ENCODE measurements at places on chromosomes 1 and 21.

GRCh38 chr1:55255901-55256300, 40.7 kb upstream of the USP24 start:
- no peak for DNase-seq

GRCh38 chr1:207174913-207175312, 70.9 kb downstream of the C4BPA start:
- DNase-seq: no peak

DNA sequence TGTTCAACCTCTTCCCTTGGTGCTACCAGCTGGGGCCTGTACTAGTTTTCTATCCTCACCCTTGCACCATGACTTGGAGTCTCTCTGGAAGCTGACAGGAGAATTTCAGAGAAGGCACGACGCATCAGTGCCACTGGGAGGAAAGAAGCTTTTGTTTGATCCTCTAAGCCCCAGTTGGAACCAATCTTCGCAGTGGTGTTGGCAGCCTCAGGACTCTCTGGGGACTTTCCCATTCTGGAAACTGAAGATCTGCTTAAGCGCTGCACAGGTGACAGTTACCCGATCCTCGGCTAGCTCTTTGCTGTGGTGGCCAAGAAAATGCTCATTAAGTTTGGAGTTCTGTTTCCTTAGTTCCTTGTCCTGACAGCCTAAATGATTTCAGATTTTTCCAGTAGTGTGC, 222.3 kb downstream of the RHOU start:
- DNase-seq: no peak

- DNase-seq: no peak
Measured at GRCh38 chr1:108645564-108646184, 15.2 kb downstream of the HENMT1 start.

DNA sequence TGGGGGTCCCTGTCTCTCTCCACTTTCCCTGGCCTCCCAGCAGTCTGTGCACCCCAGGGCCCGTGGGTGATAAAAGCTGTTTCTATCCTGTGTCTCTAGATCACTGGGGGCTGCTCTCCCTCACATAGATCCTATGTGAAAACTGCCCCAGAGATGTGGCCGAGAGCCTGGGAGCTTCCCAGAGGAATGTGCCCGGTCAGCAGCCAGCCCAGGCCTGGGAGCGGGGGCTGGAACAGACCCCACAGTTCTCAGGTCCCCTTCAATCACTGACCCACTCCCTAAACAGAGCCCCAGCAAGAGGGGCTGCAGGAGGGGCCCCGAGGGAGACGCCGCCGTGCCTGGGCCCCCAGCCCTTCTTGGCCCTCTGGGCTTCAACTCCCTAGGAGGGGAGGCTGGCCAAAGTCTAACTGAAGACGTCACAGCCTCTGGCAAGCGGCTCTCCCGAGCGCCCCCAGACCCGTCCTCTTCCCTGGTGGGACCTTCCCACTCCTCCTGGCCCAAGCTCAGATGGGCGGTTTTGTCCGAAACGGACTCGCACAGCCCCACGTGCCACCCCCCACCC, 403 bp downstream of the MXRA8 start:
- DNase-seq: no peak

DNA sequence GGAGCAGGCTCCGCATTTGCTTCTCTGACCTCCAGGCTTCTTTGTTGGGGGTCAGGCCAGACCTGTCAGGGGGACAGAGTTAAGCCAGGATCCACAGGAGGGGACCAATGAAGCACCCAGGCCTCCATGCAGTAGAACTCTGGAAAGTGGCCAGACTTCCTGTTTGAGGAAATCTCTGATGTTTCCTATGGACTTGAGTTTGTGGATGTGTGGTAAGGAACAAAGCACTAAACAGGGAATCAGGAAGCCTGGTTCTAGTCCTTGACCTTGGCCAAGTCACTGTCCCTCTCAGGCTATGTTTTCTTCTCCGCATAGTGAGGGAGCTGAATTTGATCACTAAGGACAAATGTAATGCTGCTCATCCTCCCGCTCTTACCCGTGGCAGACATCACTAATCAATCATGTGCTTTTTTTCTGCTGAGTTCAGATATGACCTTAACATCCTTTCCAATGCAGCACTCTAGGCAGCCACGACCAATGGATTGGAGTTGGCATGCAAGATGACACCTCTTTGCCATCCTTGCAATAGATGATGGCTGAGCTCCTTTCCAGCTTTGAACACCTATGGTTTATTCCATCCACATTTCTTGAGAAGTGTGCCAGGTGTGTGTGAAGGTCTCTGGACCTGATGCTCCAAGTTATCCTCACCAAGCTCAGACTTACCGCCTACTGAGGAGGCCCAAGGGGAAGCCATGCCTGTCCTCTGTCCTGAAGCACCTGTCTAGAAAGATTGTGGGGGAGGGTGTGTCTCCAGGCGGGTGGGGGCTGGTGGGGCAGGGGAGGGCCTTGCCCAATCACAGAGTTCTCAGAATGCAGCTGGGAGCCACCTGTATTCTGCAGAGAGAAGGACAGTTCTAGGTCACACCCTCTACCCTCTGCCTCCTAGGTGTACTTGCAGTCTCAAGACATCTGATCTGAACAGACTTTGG, 9.9 kb downstream of the SH2D2A start:
- DNase-seq: no peak

GRCh38 chr1:34655875-34656240, 99.0 kb upstream of the GJB5 start:
- no peak for DNase-seq

DNA sequence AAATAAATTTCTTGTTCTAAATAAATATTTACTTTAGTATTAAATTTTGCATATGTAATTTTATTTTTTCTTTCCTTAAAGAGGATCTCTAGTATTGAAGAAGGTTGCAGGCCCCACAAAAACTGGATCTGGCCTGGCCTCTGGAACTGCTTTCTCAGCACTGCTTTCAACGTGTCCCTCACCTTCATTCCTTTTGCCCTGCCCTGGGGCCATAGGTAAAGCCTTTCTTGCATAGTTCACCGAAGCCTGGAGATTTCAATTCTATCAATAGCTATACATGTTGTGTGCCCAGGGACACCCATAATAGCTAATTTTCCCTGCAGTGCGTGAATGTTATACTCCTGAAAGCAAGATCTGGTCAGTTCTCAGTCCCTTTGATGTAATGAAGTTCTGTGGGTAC, 12.0 kb upstream of the GPR137B start:
- no peak for DNase-seq

DNA sequence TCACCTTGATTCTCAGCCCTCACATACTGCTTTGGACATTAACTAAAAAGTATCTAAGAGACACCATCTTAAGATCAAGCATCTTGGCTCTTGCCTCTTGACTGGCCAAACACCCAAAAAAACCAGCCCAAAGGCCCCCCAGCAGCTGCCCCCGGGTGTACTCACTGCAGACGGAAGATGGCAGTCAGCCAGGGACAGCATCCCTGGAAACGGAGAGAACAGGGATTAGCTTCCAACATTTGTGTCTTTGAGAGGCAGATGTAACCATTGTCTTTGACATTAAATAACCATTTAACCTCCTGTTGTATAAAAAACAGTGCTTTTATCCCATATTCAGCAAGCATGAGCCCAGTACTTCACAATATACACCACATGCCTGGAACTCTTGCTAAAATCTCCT, 11.3 kb downstream of the TMEM63A start:
- DNase-seq: no peak

GRCh38 chr1:2604156-2604843, 17.7 kb downstream of the PRXL2B start:
- DNase-seq: no peak

- no peak for DNase-seq
Measured at GRCh38 chr1:12544992-12545391, 73.0 kb downstream of the DHRS3 start.

GRCh38 chr1:88609051-88609450, 75.0 kb upstream of the PKN2 start:
- no peak for DNase-seq

DNA sequence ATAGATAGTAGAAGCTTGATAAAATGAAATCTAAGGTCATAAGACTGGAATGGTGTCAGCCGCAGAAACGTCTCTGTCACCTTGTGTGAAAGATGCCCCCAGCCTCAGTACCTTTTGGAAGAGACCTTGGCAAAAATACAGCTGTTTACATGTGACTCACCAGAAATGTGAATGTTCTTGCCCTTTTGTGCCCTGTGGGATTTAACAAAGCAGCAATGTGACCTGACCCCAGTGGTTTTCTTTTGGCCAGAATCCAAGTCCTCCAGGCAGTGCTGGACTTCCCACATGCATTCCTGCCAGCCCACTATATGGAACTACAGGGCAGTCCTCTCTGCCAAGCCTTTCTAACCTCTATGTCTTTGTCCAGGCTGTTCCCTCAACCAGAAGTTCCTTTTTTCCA, 27.2 kb upstream of the LRRC8C start:
- no peak for DNase-seq

- no peak for DNase-seq
Measured at GRCh38 chr1:50417507-50417906, 5.7 kb downstream of the DMRTA2 start.

- DNase-seq: no peak
Measured at GRCh38 chr1:205926636-205927035, 16.6 kb downstream of the SLC26A9 start.

GRCh38 chr1:244836135-244836521, 670 bp downstream of the COX20 start:
- DNase-seq: no peak

- no peak for DNase-seq
Measured at GRCh38 chr21:37032877-37033471, 26.5 kb downstream of the RIPPLY3 start.

GRCh38 chr1:237583756-237584155, 307.0 kb downstream of the ZP4 start:
- no peak for DNase-seq

DNA sequence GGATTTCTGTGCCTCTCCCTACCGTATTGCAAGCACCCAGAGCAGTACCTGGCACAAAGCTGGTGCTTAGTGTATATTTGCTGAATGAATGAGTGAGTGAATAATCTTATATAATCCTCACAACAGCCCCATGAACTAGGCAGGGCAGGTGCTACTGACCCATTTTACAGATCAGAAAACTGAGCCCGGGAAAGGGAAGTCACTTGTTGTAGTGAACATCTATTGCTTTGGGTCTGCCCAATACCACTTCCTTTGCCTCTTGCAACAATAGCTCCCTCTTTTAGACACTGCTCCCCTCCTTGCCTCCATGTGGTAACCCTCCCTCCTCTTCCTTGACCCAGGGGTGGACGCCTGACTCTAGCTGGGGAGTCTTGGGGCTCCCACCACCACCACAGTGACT, 3.1 kb downstream of the CDCP2 start:
- DNase-seq: no peak

DNA sequence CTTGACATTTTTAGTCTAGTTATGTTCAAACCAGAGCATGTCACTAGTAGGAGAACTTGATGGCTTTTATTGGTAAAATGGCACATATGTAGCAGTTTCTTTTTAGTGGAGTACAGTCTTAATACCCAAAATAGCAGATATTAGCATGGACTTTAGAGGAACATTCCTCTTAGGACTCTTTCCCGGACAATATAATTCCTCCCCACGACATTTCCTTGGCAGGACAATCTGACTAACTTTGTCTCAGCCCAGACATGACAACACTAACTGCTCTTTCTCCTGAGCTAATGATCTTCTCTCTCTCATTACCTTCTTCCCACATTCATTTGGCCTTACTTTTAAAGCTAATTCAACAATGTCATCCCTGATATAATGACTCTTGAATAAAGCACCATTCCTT, 62.5 kb downstream of the ADAMTS1 start:
- DNase-seq: no peak

DNA sequence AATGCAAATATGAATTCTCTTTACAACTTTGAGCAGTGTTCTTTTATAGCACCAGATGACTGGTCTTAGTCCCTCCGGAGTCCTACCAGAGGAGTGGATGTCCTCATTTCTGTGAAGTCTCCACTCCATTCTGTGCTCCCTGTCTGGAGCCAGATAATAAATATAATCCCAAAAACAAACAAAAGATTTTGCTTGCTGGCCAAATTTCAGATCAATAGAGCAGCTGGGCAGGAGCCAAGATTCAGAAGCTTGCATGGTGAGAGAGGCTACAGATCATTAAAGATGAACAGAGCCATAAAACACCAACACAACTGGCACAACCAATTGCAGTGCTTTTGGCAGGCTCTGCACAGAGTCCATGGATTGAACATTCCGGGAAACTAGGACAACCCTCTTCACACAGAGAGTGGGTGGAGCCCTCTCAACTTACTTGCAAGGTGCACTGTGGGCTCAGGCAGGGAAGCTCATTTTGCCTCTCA, 231.5 kb upstream of the SNX7 start:
- no peak for DNase-seq

GRCh38 chr1:1666526-1666925, 7.7 kb upstream of the CDK11B start:
- DNase-seq: no peak

DNA sequence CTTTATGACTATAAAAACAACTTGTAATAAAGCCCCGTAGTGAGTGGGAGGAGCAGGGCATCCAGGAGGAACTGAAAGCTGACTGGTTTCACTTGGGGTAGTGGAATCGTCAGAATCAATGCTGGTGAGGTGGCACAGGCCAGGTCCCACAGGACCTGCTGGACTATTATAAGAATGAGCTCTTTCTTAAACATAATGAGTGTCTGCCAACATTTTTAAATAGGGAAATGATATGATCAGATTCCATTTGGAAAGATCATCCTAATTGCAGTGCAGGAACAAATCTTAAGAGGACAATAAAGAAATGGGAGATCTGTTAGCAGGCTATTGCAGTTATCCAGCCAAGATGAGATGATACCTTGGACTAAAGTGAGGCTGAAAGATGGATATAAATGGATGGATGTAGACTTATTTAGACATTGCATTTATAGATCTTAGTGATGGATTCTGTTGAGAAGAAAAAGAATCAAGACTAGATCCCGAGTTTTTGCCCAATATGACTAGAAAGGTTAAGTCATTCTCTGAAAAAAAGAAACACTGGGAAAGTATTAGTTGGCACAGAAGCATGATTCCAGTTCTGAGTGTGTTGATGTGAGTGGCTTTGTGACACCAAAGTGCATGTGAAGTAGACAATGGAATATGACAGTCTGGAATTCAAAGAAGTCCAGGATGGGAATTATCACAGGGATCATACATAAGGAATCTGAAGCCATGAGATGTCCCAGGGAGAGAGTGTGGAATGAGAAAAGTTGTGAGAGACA, 153.3 kb upstream of the SGIP1 start:
- no peak for DNase-seq

GRCh38 chr1:29162476-29163138, 19.1 kb downstream of the SRSF4 start:
- no peak for DNase-seq

All from stimulated activated CD8-positive, alpha-beta memory T cell treated with anti-CD3 and anti-CD28 coated beads, Interleukin-4, amount 100 ng/mL, for 24 hours (primary cell).